ENCODE measurements at places on chromosomes 1 and 21. TPM values are rescaled to one million over a fixed set of nuclear protein-coding genes. Genes with fewer than 3 reads are reported as not detected.

DNA sequence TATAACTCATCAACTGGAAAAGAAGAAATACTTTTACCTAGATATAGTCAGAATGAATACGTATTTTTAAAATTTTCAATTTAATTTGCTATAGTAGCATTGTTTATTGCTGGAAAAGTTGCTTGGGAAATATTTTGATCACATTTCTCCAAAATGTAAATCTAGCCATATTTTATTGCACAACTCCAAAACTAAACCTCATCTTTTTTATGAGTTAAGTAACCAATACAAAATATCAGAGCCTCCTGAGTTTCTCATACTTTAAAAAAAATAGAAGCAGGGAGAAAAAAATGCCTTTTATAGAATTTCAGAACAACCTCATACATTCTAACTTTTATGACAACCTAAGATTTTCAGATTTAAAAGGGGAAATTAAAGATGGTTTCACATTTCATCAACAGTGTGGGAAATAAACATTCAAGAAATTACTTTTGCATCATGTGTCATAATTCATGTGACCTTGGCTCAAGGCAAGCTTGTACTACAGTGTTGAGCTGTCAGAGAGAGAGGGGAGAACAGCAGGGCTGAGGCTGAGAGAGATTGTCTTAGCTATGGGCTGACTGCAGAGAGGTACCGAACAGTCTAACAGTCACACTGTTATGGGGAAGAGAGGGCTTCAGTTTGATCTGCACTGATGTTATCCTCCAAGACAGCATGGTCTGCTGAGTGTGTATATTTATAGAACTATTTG is 519.0 kb downstream of the LTN1 start:
- H3K4me3 ChIP-seq: no peak overlapping the region
- H3K36me3 ChIP-seq: no peaks in the 10 kb centered on the region
- H3K27ac ChIP-seq: no peak overlapping the region
- H3K27me3 ChIP-seq: no peaks in the 10 kb centered on the region
- H3K4me1 ChIP-seq: no peaks in the 10 kb centered on the region
- DNase-seq: peak; percentile 45

The ALPL gene
- not detected for total RNA-seq

DNA sequence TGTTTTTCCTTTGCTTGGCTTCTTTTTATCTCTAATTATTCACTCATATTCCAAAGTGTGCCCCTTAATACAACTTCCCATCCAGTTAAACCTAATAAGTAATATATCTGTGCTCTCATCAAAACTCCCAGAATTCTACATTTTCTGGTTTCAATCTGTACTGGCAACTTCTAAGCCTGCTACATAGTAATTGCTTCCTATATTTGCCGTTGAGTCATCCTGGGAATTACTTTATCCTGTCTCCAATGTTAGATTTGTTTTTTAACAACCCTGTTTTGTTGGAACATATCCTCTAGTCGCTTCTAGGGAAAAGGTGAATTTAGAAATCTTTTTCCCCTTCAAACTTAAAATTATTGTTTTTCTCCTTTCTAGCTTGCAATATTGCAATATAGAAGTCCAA is 620.5 kb upstream of the PKN2 start:
- DNase-seq: peak; percentile 31
- H3K27me3 ChIP-seq: no peaks in the 10 kb centered on the region
- peaks cover 8% of the 10 kb centered on the region for H3K4me1 ChIP-seq
- no peak overlapping the region for H3K4me3 ChIP-seq

DNA sequence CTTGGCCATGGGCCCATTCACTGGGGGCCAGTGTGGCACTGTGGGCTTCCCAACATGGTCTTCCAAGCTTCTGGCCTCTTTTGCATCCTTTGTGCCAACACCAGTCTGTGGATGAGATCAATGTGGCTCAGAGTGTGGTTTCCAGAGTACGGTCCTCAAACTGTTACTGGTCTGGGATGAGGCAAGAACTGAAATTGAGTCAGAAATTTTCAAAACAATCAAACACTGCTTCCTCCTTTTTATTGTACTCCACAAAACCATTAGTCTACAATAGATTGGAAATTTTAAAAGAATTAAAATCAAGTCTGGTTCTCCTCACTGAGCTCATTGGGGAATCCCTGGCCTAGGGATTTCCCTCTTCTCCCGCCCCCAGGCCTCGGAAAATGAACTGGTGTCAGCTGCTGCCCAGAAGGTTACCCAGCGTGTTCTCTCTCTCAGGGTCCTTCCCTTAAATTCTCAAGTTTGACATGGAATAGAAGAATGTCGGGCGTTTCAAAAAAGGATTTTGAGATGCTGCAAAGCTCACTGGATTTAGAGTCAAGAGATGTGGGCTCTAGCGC is 222.0 kb downstream of the SDCCAG8 start:
- no peak overlapping the region for H3K27ac ChIP-seq
- no peaks in the 10 kb centered on the region for H3K27me3 ChIP-seq
- H3K4me1 ChIP-seq: peaks cover 13% of the 10 kb centered on the region

- no peak overlapping the region for H3K27ac ChIP-seq
- no peaks in the 10 kb centered on the region for H3K36me3 ChIP-seq
- H3K4me1 ChIP-seq: no peaks in the 10 kb centered on the region
These were observed 66.7 kb upstream of the VAMP3 start for GRCh38 chr1:7704214-7705047.

The ATP1A2 gene
- 0.13 TPM for total RNA-seq

DNA sequence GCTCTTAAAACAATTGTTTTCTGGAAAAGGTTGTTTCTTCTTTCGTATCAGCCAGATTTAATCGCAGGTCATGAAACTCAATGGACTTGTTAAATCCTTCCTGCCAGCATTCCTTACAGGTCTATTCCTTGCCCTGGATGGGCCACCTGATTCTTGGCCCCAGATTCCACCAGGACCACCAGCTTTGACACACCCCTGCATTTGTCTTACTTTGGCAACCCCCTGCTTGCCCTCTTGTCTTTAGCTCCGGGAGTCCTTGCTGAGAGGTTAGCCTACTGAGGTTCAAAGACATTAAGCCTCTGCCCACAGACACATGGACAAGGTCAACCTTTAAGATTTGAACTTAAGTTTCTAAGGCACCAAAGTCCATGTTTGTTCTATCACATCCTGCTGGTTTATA is 27.1 kb upstream of the DAB1 start:
- H3K27me3 ChIP-seq: peaks cover 17% of the 10 kb centered on the region
- no peak for DNase-seq

DNA sequence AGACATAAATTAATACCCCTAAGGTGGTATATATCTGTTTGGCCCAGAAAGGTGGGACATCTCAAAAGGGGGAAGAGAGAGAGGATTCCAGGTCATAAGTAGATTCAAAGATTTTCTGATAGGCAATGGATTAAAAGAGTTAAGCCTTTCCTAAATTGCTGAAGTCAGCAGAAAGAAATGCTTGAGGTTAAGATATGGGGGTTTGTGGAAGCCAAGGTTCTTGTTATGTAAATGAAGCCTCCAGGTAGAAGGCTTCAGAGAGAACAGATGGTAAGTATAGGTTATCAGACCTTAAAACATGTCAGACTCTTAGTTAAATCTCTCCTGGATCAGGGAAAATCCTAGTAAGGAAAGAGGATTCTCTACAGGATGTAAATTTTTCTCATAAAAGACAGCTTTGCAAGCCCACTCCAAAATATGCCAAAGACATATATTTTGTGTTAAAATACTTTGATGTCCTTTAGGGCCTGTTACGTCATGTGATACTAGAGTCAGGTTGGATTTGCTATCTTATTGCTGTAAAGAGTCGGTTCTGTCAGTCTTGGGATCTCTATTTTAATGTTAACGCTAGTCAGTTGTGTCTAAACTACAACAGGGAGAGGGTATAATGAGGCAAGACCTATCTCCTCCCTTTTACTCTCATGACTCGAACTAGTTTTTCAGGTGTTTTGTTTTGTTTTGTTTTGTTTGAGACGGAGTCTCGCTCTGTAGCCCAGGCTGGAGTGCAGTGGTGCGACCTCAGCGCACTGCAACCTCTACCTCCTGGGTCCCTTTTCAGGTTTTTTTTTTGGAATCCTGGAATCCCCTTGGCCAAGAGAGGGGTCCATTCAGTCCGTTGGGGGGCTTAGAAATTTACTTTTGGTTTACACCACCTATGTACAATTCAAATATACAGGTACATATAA is 30.6 kb downstream of the RGS2 start:
- no peak overlapping the region for H3K4me3 ChIP-seq
- H3K4me1 ChIP-seq: peaks cover 2% of the 10 kb centered on the region
- no peak for DNase-seq

- H3K27me3 ChIP-seq: no peaks in the 10 kb centered on the region
- no peak overlapping the region for H3K4me3 ChIP-seq
- DNase-seq: no peak
- no peak overlapping the region for H3K27ac ChIP-seq
- H3K4me1 ChIP-seq: peaks cover 5% of the 10 kb centered on the region
These were observed 12.4 kb downstream of the MOV10 start for GRCh38 chr1:112686835-112687234.

The LMX1A gene
- total RNA-seq: not detected

DNA sequence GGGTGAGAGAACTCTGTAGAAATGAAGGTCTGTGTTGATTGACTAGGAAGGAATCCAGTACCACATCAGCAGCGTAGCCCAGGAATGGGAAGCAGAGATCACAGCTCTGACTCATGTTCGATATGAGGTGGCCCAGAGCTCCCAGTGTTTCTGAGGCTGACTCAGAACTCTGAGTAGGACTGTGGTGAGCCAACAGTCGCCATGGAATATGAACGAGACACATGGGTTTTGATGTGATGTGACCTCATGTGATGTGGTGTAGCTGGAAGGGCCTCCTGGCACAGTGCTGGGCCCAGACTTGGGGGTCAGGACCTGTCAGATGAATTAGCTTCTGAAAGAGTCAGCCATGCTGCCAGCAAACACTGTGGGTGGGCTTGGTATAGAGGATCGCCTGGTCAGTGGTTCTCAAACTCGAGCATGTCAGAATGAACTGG is 237.0 kb downstream of the MRPL39 start:
- H3K4me3 ChIP-seq: peak overlapping the region; percentile 43
- peak; percentile 99 for DNase-seq
- H3K36me3 ChIP-seq: no peaks in the 10 kb centered on the region
- no peaks in the 10 kb centered on the region for H3K27me3 ChIP-seq

- peaks cover 13% of the 10 kb centered on the region for H3K4me1 ChIP-seq
- H3K27ac ChIP-seq: no peak overlapping the region
- H3K27me3 ChIP-seq: no peaks in the 10 kb centered on the region
- no peak overlapping the region for H3K4me3 ChIP-seq
- DNase-seq: no peak
These were observed 70.3 kb upstream of the F3 start for GRCh38 chr1:94611681-94612475.

GRCh38 chr1:172005856-172006255 is 164.6 kb downstream of the DNM3 start:
- peak; percentile 48 for DNase-seq
- H3K27me3 ChIP-seq: no peaks in the 10 kb centered on the region
- no peak overlapping the region for H3K27ac ChIP-seq
- H3K4me1 ChIP-seq: peaks cover 24% of the 10 kb centered on the region

Measured in GM23248 (cell line).